ENCODE measurements at places on chromosomes 5 and 9. TPM values are rescaled to one million over a fixed set of nuclear protein-coding genes. Genes with fewer than 3 reads are reported as not detected.

FUBP3 gene
- total RNA-seq = 40.6 TPM

PRELID2 gene
- 15.6 TPM for total RNA-seq

AGXT2 gene
- total RNA-seq = not detected

DBH gene
- total RNA-seq = not detected

ENHO gene
- total RNA-seq = not detected

DRD1 gene
- 0.70 TPM for total RNA-seq

TMOD1 gene
- 0.30 TPM for total RNA-seq

LHX3 gene
- not detected for total RNA-seq

DIAPH1 gene
- 16.0 TPM for total RNA-seq

ORM2 gene
- total RNA-seq = not detected

SOHLH1 gene
- not detected for total RNA-seq

SCGB3A2 gene
- total RNA-seq = not detected

ACOT12 gene
- total RNA-seq = not detected

PCDHB2 gene
- 1.1 TPM for total RNA-seq

CENPH gene
- total RNA-seq = 1.5 TPM

PTGDS gene
- total RNA-seq = 33.0 TPM

TNIP1 gene
- total RNA-seq = 66.5 TPM

PCDHA12 gene
- total RNA-seq = 0.15 TPM

OR1J1 gene
- total RNA-seq = not detected

CATSPER3 gene
- total RNA-seq = not detected

VLDLR gene
- total RNA-seq = 29.8 TPM

SLIT3 gene
- total RNA-seq = 27.8 TPM

CLIC3 gene
- 4.6 TPM for total RNA-seq

DDX46 gene
- 16.5 TPM for total RNA-seq

ZNG1C gene
- 38.1 TPM for total RNA-seq

NMUR2 gene
- total RNA-seq = not detected
